ENCODE measurements at places on chromosomes 3 and 15.

DNA sequence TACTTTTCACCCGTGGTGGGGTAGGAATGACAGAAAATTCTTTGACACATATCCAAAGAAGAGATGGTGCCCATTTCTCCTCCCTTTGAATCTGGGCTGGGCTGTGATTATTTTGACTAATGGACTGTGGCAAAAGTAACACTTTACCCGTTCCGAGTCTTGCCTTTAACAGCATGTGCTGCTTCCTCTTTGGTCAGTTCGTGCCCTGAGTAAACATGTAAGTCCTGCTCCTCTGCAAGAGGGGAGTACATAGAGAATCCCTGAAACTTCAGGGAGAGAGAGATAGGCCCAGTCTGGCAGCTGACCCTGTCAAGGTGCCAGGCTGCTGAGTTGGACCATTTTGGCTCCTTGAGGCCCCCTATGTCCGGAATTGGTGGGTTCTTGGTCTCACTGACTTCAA is 243.1 kb downstream of the EPHB1 start:
- DNase-seq = no peak

DNA sequence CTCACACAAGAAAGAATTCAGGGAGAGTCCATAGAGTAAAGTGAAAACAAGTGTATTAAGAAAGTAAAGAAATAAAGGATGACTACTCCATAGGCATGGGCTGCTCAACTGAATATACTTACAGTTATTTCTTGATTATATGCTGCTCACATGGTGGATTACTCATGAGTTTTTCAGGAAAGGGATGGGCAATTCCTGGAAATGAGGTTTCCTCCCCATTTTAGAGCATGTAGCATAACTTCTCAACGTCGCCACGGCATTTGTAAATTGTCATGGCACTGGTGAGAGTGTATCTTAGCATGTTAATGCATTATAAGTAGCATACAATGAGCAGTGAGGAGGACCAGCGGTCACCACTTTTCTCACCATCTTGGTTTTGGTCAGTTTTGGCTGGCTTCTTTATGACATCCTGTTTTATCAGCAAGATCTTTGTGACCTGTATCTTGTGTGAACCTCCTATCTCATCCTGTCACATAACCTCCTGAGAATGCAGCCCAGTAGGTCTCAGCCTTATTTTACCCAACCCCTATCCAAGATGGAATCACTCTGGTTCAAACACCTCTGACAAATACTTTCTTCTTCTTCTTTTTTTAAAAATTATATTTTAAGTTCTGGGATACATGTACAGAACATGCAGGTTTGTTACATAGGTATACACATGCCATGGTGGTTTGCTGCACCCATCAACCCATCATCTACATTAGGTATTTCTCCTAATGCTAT is 849.7 kb downstream of the TBL1XR1 start:
- DNase-seq = no peak

- peak; percentile 71 for DNase-seq
These were observed 25.7 kb downstream of the TMOD2 start for GRCh38 chr15:51776952-51777569.

DNA sequence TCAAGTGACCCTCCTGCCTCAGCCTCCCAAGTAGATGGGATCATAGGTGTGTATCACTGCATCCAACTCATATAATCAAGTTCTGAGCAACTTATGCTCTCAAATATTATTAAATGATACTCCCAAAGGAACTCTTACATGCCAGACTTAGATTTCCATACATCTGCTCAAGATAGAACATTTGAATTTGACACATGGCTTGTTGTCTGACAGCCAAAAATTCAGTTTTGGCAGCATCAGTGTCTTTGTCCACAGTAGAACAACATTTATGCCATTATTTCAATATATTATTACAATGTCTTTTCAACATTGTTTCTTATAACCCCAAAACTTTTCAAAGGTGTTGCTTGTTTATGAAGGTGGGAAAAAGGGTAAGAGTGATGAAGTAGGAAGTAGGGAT is 116.2 kb downstream of the SUCNR1 start:
- no peak for DNase-seq

GRCh38 chr3:58158442-58159153 is 52.2 kb downstream of the DNASE1L3 start:
- DNase-seq = no peak

DNA sequence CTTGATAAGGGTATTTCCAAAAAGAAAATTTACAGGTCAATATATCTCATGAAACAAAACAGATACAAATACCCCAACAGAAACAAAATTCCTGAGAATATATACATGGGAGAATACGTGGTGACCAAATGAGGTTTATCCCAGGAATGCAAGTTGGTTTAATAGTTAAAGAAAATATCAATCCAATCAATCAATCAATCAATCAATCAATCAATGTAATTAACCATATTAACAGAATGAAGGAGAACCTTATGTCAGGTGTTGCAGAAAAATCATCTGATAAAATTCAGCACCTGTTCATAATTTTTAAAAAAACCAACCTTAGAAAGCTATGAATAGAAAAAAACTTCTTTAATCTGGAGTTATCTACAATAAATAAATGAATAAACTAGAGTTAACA is 35.9 kb downstream of the ITGA11 start:
- no peak for DNase-seq

DNA sequence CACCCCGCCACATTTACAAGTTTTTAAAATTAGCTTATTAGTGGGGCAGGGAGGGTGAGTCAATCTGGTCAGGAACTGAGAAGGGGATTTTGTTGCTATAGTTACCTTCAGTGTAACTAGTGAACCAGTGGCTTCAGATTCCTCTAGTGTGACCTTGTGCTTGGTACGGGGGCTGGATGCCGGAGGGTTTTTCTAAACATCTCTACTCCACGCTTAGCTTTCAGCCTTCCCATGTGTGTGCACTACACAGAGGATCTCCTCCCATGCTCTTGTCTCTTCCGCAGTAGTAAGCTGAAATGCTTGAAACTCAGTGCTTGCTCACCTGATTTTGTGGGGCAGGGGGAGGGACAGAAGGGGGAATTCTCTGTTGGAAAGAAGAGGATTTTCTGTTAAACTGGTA is 67.9 kb upstream of the AKAP13 start:
- no peak for DNase-seq

DNA sequence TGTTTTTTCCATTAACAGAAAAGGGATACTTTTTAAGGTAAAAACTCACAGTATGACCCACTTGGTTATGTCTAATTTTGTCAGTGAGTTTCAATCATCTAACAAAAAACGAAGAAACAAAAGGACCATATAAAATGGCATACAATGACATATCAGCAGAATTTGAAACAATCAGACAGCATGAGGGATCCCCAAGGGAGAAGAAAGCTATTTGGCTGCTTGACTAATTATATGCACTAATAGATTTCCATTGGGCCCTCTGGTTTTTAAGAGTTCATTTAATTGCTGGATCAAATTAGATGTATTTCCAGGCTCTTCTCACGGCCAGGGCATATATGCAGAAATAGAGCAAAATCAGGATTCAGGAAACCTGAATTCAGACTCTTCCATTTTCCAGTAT is 376.4 kb upstream of the GBE1 start:
- DNase-seq = no peak

DNA sequence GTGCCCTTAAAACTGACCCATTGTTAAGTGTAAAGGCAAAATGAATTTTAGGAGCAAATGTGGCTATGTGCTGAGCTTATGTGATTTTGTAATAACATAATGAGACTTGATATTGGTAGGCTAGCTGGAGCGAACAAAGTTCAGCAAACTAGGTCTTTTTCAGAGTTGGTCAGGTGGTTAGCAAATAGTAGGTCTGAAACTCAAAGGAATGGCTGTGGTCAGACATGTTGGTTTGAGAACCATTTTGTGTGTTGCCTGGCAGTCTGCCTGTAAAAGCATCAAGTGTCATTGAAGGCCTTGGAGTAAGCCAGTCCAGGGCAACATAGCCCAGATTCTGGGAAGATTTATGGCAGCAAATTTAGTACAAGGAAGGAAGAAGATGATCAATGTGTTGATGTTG is 16.4 kb downstream of the FBXO22 start:
- DNase-seq = no peak

- no peak for DNase-seq
These were observed 44.9 kb upstream of the SEC13 start for GRCh38 chr3:10365791-10366190.

DNA sequence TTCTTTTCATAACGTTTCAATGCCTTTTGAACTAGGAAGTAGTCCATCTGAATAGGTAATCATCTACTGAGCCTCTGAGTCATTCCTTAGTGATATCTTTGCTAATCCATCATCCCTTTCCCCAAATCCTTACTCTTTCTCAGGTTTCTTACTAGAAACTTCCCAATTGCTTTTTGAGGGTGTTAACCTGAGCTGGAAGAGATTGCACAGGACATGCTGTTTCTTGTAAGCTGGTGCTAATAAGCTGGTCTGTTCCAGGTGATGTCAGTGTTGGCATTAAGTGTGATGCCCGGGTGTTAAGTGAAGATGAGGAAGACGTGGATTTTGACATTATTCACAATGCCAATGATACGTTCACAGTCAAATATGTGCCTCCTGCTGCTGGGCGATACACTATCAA is 101.0 kb downstream of the DNASE1L3 start:
- DNase-seq = no peak

DNA sequence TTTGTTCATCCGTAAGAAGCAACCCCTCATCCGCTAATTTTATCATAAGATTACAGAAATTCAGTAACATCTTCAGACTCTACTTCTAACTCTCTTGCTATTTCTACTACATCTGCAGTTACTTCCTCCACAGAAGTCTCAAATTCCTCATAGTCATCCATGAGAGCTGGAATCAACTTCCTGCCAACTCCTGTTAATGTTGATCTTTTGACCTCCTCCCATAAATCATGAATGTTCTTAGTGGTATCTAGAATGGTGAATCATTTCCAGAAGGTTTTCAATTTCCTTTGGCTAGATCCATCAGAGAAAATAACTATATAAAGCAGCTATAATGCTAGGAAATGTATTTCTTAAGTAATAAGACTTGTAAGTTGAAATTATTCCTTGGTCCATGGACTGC is 115.1 kb downstream of the TAFA4 start:
- no peak for DNase-seq

- DNase-seq = peak; percentile 70
These were observed 63.5 kb downstream of the OTOL1 start for GRCh38 chr3:161560008-161560637.

- DNase-seq = no peak
These were observed 84.4 kb downstream of the BTD start for GRCh38 chr3:15685927-15686326.

- DNase-seq = no peak
These were observed 337.1 kb upstream of the LRRFIP2 start for GRCh38 chr3:37511463-37511920.

DNA sequence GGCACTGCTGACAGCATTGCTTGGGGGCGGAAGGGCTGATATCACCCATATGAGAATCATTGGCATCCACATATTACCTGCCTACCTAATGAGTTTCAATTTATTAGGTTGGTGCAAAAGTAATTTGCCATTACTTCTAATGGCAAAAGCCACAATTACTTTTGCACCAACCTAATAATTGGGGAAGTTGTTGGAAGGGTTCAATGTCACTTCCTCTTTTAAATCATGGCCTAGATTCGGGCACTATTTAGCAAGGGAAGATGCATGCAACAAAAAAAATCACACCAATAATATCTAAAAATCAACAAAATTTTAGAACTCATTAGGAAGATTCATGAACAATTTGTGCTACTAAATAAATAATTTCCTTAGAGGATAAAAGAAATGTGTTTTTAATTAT is 56.0 kb upstream of the AGTR1 start:
- DNase-seq = no peak

GRCh38 chr15:100461049-100461448 is 67.7 kb downstream of the CERS3 start:
- no peak for DNase-seq

- DNase-seq = peak; percentile 96
These were observed 161.2 kb downstream of the ALCAM start for GRCh38 chr3:105527949-105528348.

- DNase-seq = no peak
These were observed 114.8 kb downstream of the NR2E3 start for GRCh38 chr15:71925145-71925544.
